ENCODE measurements at places on chromosomes 2 and 18. TPM values are rescaled to one million over a fixed set of nuclear protein-coding genes. Genes with fewer than 3 reads are reported as not detected.

The C2orf78 gene
- total RNA-seq = not detected

The BMP10 gene
- not detected for total RNA-seq

The ME2 gene
- 41.9 TPM for total RNA-seq

The HOXD1 gene
- total RNA-seq = not detected

The FBLN7 gene
- total RNA-seq = 0.20 TPM

The PARD3B gene
- total RNA-seq = 0.66 TPM

The L3MBTL4 gene
- total RNA-seq = 0.32 TPM

The FZD7 gene
- 19.0 TPM for total RNA-seq

DNA sequence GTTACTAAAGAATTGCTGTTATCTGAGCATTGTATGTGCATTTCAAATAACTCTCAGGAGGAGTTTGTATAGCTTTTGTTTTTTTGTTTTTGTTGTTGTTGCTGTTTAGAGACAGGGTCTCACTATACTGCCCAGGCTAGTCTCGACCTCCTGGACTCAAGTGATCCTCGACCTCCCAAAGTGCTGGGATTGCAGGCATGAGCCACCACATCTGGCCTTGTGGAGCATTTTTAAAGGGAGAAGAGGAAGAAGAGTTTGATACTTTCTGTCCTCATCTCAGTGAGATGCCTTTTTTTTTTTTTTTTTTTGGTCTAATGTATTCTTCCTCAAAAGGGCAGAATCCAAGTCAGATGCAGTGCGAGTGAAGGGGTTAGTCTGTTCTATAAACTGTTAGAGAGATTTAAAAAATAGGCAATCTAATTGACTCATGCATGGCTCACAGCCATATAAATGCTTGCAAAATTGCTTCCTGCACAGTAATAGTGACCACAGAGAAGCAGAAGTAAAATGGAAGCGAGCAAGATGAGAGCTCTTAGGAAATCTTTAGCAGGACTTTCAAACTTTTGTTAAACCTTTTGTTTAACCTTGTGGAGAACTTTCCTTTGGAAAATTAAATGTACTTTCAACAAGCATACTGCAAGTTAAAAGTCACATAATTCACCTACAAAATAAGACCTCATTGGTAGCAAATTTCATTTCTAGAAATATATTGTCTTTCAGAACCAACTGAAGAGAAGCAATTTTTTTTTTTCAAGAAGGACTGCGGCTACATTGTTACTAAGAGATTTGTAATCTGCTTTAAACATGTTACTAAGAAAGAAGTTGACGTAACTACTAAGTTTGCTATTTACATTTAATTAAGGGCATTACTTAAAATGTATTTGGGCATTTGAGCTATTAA lies 52.3 kb upstream of the ROCK1 start:
- peaks cover 2% of the 10 kb centered on the region for H3K4me1 ChIP-seq
- DNase-seq = no peak

- H3K4me3 ChIP-seq = peak overlapping the region; percentile 98
- peaks cover 8% of the 10 kb centered on the region for H3K27me3 ChIP-seq
- peaks cover 4% of the 10 kb centered on the region for H3K36me3 ChIP-seq
- peak overlapping the region; percentile 99 for H3K27ac ChIP-seq
Measured at GRCh38 chr18:12703664-12704063, 822 bp downstream of the PSMG2 start.

DNA sequence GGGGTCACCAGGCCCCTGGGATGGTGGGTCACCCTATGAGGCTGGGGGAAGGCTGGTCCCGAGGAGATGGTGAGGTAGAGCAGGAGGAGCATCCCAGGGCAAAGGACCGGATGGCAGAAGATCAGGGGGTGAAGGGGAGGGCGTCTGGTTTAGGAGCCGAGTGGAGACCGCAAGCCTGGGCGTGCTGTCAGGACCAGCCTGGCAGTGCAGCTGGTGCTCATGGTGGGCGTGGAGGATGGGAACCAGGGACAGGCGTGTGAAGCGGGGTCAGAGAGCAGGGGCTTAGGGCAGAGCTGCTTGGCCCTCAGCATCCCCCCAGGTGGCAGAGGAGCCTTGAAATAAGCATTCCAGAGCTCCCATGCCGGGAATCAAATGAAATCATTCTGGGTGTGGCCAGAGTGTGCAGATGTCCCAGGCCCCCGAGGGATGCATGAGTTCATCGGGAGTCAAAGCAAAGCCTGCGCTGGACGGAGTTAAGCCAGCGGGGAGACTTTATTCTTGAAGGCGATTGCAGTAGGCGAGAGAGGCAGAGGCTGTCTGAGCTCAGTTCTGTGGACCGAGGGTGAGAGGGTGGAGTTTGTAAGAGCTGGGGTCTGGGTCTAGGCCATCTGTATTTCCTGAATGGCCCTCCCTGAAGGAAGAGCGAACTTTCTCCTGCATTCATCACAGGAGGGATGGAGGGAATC lies 33.1 kb upstream of the MBP start:
- peak overlapping the region; percentile 92 for H3K27ac ChIP-seq
- DNase-seq = peak; percentile 79

DNA sequence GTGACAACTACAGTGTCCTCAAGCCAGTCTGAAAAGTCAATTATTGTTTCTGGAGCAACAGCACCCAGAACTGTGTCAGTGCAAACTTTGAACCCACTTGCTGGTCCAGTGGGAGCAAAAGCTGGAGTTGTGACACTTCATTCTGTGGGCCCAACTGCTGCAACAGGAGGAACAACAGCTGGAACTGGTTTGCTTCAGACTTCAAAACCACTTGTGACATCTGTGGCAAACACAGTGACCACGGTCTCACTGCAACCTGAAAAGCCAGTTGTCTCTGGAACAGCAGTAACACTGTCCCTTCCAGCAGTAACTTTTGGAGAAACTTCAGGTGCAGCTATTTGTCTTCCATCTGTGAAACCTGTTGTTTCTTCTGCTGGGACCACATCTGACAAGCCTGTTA lies 59.8 kb downstream of the TAF4B start:
- no peak overlapping the region for H3K27ac ChIP-seq
- peaks cover 5% of the 10 kb centered on the region for H3K36me3 ChIP-seq
- H3K4me3 ChIP-seq = no peak overlapping the region
- no peak for DNase-seq

DNA sequence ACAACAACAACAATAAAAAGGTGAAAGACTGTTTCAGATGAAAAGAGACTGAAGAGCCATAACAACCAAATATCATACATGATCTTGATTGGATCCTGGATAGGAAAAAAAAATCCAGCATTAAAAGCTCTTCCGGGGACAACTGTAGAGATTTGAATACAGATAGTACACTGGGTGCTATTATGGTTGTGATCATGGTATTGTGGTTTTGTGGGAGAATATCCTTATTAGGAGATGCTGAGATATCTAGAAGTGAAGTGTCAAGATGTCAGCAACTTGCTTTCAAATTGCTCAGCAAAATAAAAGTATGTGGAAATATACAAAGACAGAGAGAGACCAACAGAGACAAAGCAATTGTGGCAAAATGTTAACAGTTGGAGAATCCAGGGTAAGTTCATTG lies 15.5 kb upstream of the SPATA3 start:
- H3K27me3 ChIP-seq = peaks cover 3% of the 10 kb centered on the region
- H3K4me3 ChIP-seq = no peak overlapping the region
- peaks cover 6% of the 10 kb centered on the region for H3K4me1 ChIP-seq
- H3K27ac ChIP-seq = no peak overlapping the region
- no peak for DNase-seq

DNA sequence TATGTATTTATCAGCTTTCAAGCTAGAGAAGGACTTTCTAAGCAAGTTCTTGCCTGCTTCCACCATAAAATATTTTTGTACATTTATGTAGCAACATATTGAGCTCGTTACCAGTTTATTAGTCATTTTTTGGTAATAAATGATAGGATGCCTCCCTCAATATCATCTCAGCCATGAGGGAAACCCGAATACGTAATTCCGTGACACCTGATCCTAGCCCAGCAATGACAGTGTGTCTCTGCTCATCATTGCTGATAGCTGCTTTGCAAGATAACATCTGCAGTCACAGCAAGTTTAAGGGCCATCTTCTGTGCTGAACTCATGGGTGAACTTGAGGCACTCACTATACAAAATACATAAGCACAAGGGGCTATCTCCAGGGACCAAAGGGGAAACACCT lies 62.2 kb downstream of the COL6A3 start:
- DNase-seq = no peak
- H3K4me3 ChIP-seq = no peak overlapping the region

DNA sequence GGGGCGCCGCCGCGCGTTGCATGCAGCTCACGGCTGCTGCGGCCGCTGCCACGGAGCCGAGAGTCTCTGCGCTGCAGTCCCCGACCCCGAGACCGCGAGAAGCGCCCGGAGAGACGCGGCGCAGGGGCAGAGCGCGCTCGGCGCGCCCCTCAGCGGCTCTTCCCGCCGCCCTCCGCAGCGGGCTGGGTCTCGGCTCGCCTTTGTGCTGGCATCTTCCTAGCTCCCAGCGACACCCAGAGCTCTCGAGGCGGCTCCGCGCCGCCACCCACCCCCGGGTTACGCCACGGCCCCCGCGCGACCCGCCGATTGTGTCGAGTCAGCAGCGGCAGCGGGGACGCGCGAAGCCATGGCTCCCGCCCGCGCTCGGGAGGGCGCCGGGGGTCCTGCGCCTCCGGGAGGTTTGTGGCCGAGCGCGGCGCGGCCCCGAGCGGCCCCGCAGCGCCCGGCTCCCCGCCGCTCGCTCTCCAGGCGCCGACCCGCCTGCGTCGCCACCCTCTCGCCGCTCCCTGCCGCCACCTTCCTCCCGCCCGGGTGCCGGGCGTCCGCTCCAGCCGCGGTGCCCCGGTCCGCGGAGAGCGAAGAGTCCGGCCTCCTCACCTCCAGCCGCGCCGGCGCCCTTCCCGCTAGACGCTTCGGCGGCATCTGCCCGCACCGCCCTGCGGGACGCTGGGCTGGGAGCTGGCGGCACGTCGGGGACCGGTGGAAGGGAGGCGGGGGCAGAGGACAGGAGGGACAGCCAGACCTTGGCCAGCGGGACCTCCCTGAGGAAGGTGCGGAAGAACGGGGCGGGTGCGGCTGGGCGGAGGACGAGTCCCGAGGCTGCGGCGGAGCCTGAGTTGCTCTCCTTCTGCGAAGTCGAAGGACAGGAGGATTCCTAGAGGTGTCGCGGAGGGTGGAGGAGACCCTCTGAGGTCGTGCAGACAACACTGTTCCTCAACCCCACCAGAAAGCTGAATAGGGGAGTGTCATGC lies 46.3 kb upstream of the CCDC150 start:
- DNase-seq = peak; percentile 83
- peaks cover 21% of the 10 kb centered on the region for H3K4me1 ChIP-seq
- H3K27ac ChIP-seq = peak within 1 kb of the TSS; percentile 99

DNA sequence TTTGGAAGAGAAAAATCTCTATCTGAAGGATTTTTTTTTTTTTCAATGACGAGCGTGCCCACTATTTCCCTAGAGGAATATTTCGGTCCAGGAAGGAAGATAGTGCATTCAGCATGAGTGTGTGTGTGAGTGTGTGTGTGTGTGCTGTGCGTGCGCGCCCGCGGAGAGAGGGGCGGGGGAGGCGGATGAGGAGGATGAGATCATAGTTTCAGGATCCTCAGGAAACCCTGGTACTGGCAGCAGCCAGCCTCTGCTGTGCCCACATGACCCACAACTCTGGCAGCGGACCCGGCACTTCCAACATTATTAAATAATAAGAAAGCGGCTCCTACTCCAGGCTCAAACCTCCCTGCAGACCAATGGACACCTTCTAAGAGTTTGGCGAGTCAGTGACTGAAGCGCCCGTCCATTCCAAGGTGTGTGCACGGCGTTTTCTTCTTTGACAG lies 217.0 kb upstream of the DTNA start:
- H3K4me1 ChIP-seq = peaks cover 2% of the 10 kb centered on the region
- H3K27me3 ChIP-seq = peaks cover 11% of the 10 kb centered on the region
- no peaks in the 10 kb centered on the region for H3K36me3 ChIP-seq
- peak; percentile 82 for DNase-seq

DNA sequence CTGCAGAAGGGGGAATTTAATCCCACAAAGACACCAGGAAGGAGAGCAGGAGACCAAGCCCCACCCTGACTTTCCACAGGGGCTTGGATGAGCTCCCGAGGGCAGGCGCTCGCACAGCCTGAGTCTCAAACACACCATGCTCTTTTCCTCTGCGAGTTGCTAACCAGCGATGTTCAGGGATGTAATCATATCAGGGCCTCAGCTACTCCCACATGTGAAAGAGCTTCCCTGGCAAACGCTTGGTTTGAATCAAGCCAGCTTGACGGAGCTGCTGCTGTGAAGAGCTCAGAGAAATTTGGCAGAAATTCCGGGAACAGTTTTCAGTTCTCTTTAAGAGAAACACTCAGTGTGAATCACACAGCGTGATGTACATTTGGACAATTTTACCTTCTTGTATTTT lies 385.8 kb downstream of the GALR1 start:
- peaks cover 17% of the 10 kb centered on the region for H3K36me3 ChIP-seq
- no peak for DNase-seq
- no peaks in the 10 kb centered on the region for H3K4me1 ChIP-seq
- H3K27ac ChIP-seq = no peak overlapping the region

DNA sequence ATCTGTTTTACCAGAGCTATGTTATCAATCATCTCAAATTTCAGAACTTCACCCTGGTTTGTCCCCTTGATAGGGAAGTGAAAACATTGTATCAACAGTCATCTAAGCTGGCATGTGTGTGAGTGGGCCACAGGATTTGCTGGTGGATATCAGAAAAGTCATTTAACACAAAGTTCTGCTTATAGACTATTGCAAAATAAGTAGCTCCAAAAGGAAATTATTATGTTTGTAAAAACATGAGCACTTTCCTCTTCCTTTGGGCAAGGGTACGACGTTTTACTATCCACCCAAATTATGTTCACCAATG lies 20.7 kb upstream of the COPS8 start:
- H3K4me3 ChIP-seq = no peak overlapping the region
- no peaks in the 10 kb centered on the region for H3K36me3 ChIP-seq
- no peak overlapping the region for H3K27ac ChIP-seq
- H3K27me3 ChIP-seq = peaks cover 2% of the 10 kb centered on the region
- DNase-seq = no peak

DNA sequence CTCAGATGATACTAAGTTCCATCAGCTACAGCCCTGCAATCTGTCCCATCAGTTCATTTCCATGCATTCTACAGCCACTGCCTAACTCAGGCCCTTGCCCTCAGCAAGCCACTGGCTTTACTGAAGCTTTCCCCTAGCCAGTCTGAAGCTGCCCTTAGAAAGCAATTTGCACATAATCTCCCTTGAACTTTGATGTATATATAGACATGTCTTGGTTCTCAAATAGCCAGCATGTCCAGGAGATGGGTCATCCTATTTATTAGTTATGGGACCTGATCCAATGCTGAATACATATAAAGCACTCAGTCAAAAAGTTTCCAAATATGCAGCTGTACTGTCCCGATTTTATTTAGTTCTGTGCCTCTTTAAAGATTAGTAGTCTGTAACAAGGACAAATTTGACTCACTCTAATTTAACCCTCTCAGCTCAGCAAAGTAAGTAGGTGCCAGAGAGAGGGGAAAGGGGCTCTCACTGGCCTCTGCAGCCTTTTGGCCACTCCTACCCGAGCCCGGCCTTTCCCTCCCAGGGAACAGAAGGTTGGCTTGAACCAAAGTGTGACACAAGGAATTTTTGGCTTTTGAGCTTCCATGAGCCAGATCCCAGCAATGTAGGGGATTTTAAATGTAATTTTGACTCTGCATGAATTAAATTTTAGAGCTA lies 70.7 kb downstream of the CCDC93 start:
- H3K27me3 ChIP-seq = peaks cover 1% of the 10 kb centered on the region
- no peak for DNase-seq
- H3K4me1 ChIP-seq = peaks cover 24% of the 10 kb centered on the region
